ENCODE measurements at places on chromosomes 13 and 19.

- peak; percentile 59 for DNase-seq
Observed at GRCh38 chr19:13060964-13061927, 41.4 kb downstream of the LYL1 start.

GRCh38 chr19:50303558-50303957, 25.6 kb downstream of the KCNC3 start:
- DNase-seq: no peak

GRCh38 chr13:23609414-23609760, 39.2 kb downstream of the TNFRSF19 start:
- no peak for DNase-seq

- no peak for DNase-seq
Observed at GRCh38 chr19:36093146-36093662, 17.7 kb upstream of the OVOL3 start.

- DNase-seq: no peak
Observed at GRCh38 chr19:38695317-38695683, 47.9 kb downstream of the ACTN4 start.

- DNase-seq: no peak
Observed at GRCh38 chr13:28470296-28470695, 24.6 kb downstream of the FLT1 start.

GRCh38 chr13:46554951-46555350, 2.0 kb downstream of the LRCH1 start:
- no peak for DNase-seq

Measured in bone marrow (tissue), 2 donors.